NCI-H1048 (cell line): ENCODE measurements at places on chromosomes 1 and 21.

DNA sequence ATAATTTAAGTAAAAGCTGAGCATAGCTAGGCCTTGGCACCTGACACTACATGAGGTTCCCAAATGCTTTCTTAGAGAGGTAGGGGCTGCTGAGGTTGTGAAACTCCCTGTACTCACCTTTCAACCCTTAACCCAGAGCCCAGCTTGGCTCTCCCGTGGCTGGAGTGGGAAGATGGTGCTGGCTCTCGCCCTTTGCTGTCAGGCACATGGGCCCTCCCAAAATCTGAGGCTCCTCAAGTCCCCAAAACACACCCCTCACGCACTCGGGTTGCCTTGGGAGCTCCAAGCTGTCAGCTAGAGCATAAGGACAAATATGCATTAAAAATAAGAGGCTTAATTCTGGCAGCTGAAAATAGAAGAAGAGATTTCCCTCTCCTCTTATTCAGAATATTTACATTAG, 46.7 kb upstream of the PLPPR4 start:
- no peak for DNase-seq

- DNase-seq: no peak
These were observed 89.5 kb upstream of the KCTD3 start for GRCh38 chr1:215477632-215478031.

DNA sequence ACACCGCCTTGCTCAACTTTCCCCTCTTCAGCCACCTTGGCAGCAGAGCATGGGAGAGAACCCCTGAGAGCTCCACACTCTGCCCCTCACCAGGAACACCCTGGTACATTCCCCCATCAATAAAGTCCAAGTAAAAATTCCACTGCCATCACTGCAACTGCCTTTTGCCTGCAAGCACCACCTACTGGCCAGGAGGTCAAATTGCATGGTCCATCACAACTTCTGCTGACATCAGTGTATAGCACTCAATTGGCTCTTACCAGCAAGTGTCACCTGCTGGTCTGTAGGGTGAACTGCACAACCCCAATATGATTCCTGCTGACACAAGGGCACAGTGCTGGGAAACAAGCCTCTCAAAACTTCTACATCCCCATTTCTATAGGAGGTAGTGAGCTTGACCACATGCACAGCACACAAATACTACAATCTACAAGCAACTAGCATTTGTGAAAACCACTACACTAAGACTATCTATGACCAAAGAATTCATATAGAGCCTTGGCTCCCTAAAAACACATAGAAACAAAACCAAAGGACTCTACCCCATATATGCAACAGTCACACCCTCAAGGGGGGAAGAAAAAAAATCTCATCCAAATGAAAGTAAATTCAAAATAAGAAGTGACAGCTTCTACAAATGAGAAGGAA, 69.2 kb downstream of the FASLG start:
- DNase-seq: peak; percentile 74

- DNase-seq: no peak
These were observed 550.0 kb downstream of the KIF26B start for GRCh38 chr1:245704765-245705164.

DNA sequence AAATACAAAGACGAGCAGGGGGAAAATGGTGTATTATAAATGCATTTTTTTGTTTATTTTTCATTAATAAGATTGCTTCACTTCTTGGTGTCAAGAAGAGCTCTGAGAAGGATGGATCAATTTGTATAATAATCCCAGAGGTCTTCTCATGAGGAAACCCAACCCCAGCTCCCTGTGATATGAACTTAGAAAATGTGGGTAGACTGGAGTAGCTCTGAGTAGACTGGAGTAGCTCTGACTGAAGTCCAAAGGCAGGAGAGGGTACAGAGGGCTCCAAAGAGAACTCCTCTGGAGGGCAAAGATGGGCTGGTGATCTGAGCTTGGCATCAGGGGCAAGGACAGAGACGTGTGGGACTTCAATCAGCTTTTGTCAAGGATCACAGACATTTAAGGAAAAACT, 21.4 kb downstream of the CDCP2 start:
- DNase-seq: no peak

- DNase-seq: no peak
These were observed 29.7 kb downstream of the HEYL start for GRCh38 chr1:39609618-39610331.

DNA sequence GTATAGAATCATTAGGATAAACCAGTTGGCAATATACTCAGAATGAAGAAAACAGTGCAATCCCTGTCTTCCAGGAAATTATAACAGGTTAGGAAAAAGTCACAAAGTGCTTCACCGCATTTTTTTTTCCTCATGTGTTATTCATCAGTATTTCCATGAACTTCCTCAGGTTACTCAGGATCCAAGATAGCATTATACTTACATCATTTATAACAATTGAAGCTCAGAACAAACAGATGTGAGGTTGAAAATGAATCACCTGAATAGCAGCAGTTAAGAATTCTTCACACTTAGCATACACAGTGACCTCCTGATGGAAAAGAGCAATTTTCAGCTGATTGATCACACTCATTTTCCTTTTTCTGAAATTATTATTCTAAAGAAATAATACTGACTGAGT, 1040.7 kb upstream of the B3GALT2 start:
- no peak for DNase-seq

- DNase-seq: no peak
These were observed 14.0 kb downstream of the AGRN start for GRCh38 chr1:1033731-1034438.

DNA sequence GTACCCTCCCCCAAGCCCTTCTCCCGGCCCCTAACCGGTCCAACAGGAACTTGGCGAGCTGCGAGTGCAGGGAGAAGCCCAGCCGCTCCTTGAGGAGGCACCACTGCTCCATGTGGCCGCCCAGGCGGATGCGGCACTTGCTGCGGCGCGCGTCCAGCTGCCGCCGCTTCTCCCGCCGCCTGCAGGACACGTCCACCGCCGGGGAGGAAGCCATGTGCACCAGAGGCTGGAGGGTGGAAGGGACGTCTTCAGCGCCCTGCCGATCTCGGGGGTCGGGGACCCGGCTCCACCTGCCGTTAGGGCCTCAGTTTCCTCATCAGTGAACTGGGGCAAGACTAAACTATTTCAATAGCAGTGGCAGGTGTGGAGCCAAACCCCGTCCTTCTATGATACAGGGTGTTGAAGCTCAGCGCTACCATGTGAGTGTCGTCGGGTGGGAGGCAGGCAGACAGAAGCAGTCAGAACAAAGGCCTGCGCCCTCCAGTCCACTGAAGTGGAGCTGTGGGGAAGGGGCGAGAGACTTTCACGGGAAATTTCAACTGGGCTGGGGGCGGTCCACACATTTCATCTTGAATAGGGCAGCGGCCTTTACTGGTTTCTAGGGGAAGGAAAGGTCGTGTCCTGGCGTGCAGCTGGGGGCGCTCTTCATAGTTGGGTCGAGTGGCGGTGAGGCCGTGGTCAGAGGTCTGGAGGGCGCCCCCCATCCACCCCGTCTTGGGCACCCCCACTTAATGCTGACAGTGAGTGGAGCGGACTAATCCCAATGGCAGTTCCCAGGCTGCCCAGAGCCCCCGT, 592 bp downstream of the ZNF692 start:
- DNase-seq: peak; percentile 45

- no peak for DNase-seq
These were observed 158.3 kb downstream of the SDCCAG8 start for GRCh38 chr1:243414152-243414494.

DNA sequence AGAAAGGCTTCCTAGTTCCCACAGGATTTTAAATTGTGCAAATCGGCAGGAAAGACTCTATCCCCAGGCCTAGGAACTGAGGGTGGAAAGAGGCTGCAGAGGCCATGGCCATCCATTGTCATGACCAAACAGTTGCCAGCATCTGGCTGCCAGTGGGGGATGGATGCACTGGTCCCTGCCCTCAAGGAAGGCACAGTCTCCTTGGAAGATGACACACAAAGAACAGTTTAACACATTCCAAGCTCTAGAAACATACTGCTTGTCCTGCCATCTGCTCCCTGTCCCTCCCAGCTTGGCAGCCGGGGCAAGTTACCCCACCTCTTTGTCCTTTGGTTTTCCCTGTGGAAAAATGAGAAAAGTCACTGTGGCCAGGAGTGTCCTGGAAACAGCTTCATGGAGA, 83.2 kb downstream of the BCAR3 start:
- DNase-seq: no peak

DNA sequence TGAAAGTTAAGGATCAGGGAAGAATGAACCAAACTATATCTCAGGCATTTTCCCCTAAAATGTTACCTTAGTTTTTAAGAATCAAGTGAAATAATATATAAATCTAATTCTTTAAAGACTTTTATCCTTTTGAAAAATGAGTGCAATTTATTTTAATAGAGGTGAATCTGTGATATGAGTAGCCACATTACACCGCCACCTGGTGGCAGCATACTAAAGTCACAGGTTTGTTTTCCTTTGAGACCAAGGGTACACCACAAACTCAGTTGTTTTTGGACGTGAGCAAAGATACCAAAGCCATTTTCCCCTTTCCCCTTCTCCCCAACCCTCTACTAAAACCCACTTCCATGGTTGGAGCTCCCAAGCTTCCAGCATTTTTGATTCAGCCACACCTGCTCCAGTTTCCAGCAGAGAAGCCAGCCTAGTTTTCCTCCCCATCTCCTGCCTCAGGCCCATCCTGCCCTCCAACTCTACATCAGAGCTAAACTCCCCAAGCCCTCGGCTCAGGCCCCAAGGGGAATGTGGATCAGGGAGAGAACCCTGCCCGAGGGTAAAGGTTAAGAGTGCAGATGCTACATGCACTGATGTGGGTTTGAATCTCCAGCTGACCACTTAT, 22.9 kb upstream of the LDLRAP1 start:
- DNase-seq: no peak

- DNase-seq: no peak
These were observed 368.0 kb downstream of the PDE4B start for GRCh38 chr1:66160719-66161118.

- no peak for DNase-seq
These were observed 155.0 kb downstream of the PCNX2 start for GRCh38 chr1:233140499-233140898.

- DNase-seq: no peak
These were observed 27.7 kb downstream of the RPL5 start for GRCh38 chr1:92859400-92860039.

DNA sequence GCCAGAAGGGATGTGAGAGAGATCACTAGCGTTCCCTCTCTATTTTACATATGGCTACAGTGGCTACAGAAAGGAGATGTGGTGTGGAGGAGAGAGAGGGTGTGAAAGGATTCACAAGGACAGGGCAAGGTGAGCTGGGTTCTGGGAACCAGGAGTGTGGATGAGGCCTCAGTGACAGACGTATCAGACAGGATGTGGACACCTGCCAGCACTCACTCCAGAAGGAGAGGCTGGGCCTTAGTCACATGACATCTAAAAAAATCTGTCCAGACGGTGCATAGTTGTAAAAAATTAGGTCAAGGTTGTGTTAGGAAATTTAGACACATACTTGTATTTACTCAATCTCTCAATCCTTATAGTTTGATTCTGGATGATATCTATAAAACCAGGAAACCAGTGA, 10.6 kb downstream of the TRIM67 start:
- no peak for DNase-seq

- no peak for DNase-seq
These were observed 23.7 kb upstream of the NFIA start for GRCh38 chr1:61058483-61059245.

DNA sequence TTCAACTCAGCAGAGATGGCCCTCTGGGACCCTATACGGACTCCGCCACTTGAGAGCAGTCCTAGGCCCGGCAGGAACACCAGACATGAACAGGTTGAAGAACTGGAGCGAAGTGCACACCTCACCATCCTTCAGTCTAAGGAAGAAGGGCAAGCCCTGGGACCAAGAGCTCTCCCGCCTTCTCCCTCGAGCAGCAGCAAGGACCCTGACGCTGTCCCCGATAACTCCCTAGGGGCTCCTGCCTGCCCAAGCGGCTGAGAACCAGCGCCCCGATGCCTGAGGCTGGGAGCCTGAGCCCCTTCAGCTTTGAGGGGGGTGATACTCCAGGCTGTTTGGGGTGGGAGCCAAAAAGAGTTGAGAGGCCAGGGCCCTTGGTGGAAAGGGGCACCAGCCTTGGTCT, 10.2 kb downstream of the TMEM81 start:
- no peak for DNase-seq

- DNase-seq: no peak
These were observed 213.5 kb downstream of the RPS6KC1 start for GRCh38 chr1:213264531-213264930.

- no peak for DNase-seq
These were observed 7.3 kb upstream of the PMVK start for GRCh38 chr1:154943649-154944400.

- no peak for DNase-seq
These were observed 463.4 kb downstream of the PTPRC start for GRCh38 chr1:199102239-199102638.

- no peak for DNase-seq
These were observed 25.9 kb downstream of the STPG1 start for GRCh38 chr1:24387636-24388175.

DNA sequence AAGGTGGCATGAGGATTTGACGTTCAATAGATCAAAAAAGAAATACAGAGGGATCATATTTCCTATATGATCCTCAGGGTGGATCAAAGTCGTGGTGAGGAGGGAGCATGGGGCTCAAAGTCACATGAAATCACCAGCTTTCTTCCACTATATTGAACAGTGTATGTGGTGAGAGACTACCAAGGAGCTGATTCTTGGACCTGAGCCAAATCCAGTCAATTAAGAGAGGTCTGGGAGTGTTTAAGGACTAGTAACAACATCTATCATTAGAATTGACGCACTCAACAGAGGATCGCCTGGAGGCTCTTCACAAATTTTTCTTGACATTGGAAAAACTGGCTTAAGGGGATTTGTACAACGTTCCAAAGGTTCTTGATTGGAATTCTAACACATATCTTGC, 267.7 kb upstream of the PROX1 start:
- DNase-seq: no peak

DNA sequence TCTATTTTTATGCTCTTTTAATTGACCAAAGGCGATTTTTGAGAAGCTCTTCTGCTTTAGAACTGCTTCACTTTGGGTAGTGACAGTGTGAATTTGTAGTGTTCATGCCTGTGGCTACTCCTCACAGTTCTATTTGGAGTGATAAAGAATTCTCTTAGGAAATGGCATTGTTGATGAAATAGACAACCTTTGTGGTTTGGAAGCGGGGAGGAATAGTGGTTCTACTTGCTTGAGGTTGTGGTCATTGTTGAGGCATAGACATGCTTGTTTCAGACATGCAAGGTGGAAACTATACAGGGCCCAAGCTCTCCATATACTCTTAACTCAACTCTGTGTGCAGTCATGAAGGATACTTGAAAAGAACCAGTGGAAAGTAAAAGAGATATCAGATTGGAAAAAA, 481.1 kb upstream of the NEGR1 start:
- no peak for DNase-seq

GRCh38 chr1:30810416-30811080, 53.0 kb upstream of the LAPTM5 start:
- DNase-seq: no peak

GRCh38 chr1:105483436-105483835, 1573.0 kb upstream of the PRMT6 start:
- no peak for DNase-seq

DNA sequence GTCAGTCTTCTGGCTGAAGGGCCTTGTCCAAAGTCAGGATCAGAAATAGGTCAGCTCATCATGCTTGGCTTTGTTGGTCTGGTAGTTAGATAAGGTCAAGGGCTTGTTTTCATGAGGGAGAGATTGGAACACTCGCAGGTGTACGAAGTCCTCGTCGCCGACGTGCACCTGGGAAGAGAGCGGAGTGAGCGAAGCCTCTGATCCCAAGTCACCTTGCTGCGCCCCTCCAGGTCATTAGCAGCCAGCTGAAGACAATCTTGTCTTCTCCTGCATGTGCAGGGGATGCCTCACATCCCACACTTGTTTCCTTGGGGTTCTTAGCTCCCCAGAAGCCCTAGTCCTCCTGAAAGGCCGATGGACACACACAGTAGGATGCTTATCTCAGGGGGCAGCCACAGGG, 1.9 kb downstream of the CSTB start:
- DNase-seq: no peak

GRCh38 chr21:23729331-23729730, 1878.0 kb downstream of the MRPL39 start:
- no peak for DNase-seq
